ENCODE measurements at places on chromosomes 2 and 18. TPM values are rescaled to one million over a fixed set of nuclear protein-coding genes. Genes with fewer than 3 reads are reported as not detected.

Gene ALKAL2
- total RNA-seq = not detected

Gene TAF4B
- 2.3 TPM for total RNA-seq

Gene UGT1A10
- not detected for total RNA-seq

GRCh38 chr2:108916796-108917421, 72.1 kb downstream of the EDAR start:
- DNase-seq = peak; percentile 21

Gene ASAP2
- 20.0 TPM for total RNA-seq

Gene RAB6C
- total RNA-seq = not detected

GRCh38 chr2:88187038-88187676, 17.0 kb downstream of the THNSL2 start:
- peak; percentile 51 for DNase-seq

DNA sequence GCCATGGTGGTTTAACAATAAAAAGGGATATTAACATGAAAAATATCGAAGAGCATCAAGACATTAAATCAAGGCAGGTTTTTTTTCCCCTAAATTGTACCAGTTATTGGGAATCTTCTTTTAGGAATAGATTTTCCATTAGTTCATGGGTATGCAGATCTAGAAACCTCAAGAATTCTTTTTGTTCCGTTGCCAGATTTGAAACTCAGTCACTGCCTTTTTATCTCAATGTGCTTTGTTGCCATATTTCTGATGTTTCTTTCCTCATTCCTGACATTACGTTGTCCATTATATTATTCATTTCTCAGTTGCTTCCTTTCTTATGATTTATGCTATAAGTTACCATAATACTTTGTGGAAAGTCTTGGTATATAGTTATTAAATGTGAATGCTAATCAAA, 162.2 kb downstream of the CD226 start:
- DNase-seq = no peak

Data from bronchial epithelial cell (primary cell).